DMS 273 treated with DMSO at 0.1 percent for 48 hours (cell line): ENCODE measurements at places on chromosomes 16 and 17.
A peak's percentile ranks its signal among the peaks of the same experiment; 100 is the strongest.

DNA sequence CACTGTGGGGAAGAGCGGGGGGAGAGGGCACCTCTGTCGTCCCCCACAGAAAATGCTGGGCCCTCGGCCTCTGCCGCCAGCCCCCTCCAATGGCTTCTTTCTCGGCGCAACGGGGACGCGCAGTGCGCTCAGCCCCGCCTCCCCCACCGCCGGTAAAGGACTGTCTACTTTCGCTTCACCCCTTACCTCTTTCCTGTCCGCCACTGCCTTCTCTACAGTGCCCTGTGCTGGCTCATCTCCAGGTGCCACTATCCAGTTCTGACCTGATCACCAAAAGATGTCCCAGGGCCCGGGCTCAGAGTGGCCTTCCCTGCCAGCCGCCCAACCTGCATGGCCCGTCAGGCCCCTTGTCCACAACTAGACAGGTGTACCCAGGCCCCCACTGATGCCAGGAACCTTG is 7.3 kb downstream of the ENDOV start:
- no peak for DNase-seq

GRCh38 chr17:48442819-48443218 is 12.8 kb upstream of the SKAP1 start:
- no peak for DNase-seq

- no peak for DNase-seq
These were observed 500 bp downstream of the MAF start for GRCh38 chr16:79599837-79600637.

- no peak for DNase-seq
These were observed 14.7 kb downstream of the MPG start for GRCh38 chr16:92431-93339.

- DNase-seq = no peak
These were observed 9.6 kb upstream of the GP2 start for GRCh38 chr16:20336955-20337354.

DNA sequence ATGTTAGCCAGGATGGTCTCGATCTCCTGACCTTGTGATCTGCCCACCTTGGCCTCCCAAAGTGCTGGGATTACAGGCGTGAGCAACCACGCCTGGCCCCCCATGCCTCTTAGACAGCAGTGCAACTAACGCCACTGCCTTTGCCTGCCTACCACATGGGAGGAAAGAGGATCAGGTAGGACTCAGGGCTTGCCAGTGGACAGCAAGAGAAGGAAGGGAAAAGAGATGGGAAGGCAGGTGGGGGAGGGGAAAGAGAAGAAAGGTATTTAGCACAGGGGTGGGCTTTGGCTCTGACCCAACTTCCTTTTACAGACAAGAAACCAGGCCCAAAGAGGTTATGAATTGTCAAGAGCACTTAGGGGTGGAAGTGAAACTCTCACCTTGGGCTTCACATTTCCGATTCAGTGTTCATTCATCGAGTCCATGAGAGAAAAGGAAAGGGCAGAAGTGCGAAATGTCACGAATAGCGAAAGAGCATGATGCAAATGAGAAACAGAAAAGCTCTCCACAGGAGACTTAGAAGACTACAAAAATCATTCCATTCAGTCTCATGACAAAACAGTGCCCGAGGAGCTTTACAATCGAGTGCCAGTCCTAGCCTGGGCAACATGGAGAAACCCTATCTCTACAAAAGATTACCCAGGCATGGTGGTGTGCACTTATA is 36.4 kb downstream of the CDK5R1 start:
- DNase-seq = no peak

DNA sequence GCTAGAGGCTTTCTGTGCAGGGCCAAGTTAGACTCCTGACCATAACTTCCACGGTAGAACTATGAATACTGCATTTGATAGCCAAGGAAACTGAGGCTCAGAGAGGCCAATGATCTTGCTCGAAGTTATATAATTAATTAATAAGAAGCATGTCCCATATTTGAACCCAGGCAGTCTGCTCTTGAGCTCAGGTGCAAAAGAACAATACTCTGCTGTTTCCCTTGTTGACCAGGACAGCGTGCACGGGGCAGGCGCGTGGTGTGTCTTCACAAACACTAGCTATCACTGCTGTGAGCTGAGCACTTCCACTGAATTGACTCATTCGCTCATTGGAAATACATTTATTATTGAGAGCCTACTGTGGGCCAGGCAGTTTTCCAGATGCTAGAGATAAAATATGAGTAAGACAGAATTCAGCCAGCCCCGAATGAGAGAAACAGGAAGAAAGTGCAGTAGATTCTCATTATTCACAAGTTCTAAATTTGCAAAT is 1.6 kb downstream of the CHD9 start:
- no peak for DNase-seq

DNA sequence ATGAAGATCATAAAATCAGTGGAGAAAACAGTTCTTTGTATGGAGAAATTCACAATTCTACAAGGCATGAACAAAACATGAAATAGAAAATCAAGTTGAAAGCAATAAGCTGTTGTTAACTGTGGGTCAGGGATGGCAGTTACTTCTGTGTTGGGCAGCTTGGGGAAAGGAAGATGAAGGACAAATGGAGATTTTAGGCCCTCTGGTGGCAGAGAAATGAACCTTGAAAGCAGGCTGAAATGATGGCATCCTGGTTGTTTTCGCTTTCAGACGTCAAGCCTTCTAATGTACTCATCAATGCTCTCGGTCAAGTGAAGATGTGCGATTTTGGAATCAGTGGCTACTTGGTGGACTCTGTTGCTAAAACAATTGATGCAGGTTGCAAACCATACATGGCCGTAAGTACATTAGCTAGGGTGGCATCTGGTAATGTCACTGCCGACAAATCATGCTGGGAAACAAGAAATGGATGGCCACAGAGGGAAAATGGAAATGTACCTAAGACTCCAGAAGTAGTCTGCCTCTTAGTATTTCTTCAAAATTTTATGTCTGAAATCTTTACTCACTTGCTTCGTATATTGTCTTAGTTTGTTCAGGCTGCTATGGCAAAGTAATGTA is 108.9 kb downstream of the MAP2K6 start:
- DNase-seq = peak; percentile 30

DNA sequence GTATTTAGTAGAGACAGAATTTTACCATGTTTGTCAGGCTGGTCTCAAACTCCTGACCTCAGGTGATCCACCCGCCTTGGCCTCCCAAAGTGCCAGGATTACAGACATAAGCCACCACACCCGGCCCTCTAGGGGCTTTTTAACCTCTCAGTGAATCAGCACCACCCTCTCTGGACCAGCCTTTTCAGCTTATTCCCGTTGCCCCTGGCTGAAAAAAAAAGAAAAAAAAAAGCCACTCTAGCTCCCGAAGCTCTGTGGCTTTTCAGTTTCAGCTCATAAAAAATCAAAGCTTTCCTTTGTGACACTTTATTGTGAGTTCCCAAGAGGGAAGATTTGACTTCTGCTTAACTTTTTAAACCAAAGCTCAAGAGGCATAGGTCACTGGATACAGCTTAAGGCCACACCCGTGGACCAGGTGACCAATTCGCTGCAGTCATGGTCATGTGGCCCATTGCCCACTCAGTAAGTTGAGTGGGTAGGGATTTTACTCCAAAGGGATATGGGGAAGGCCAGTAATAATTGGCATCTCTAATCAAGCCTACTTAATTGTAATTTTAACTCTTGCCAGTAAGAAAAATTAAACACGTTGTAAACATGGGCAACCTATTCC is 46.6 kb upstream of the MED13 start:
- DNase-seq = no peak

GRCh38 chr17:28725166-28725659 is 820 bp downstream of the TLCD1 start:
- DNase-seq = peak; percentile 87

DNA sequence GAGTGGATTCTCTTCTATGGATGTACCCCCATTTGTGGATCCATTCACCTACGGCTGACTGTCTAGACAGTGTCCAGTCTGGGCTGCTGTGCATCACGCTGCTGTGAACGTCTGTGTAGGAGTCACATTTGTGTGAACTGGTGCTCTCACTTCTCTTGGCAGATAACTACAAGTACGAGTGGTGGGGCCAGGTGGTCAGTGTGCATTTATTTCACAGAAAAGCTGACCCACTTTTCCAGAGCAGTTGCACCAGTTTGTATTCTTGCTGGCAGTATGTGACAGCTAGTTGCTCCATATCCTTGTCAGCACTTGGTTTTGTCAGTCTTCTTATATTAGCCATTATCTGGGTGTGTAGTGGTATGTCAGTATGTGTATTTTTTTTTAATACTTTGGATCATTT is 28.4 kb downstream of the FOXK2 start:
- DNase-seq = no peak

DNA sequence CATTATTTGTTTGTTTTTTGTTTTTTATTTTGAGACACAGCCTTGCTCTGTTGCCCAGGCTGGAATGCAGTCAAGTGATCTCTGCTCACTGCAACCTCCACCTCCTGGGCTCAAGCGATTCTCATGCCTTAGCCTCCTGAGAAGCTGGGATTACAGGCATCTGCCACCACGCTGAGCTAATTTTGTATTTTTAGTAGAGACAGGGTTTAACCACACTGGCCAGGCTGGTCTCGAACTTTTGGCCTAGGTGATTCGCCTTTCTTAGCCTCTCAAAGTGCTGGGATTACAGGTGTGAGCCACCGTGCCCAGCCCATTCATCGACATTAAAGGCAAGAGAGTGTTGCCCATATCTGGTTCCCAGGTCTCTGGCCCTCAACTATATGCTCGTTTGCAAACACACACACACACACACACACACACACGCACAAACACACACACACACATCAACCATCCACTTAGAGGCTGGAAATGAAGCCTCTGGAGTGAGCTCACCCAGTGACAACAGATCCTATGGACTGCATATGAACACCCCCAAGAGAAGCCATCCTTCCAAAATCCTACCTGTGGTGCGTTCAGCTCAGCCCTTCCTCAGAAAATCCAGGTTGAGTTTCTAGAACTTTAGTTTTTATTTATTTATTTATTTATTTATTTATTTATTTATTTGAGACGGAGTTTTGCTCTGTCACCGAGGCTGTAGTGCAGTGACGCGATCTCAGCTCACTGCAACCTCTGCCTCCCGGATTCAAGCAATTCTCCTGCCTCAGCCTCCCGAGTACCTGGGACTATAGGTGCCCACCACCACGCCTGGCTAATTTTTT is 12.3 kb upstream of the SEPHS2 start:
- DNase-seq = no peak

- DNase-seq = no peak
These were observed 9.5 kb downstream of the TAX1BP3 start for GRCh38 chr17:3658784-3659449.

- no peak for DNase-seq
These were observed 15.9 kb downstream of the GRB7 start for GRCh38 chr17:39753514-39754160.

- DNase-seq = no peak
These were observed 1.9 kb downstream of the EVPLL start for GRCh38 chr17:18379246-18380146.

GRCh38 chr16:80433623-80434022 is 107.2 kb upstream of the DYNLRB2 start:
- no peak for DNase-seq

GRCh38 chr16:85234310-85235204 is 122.3 kb upstream of the CIBAR2 start:
- peak; percentile 73 for DNase-seq

DNA sequence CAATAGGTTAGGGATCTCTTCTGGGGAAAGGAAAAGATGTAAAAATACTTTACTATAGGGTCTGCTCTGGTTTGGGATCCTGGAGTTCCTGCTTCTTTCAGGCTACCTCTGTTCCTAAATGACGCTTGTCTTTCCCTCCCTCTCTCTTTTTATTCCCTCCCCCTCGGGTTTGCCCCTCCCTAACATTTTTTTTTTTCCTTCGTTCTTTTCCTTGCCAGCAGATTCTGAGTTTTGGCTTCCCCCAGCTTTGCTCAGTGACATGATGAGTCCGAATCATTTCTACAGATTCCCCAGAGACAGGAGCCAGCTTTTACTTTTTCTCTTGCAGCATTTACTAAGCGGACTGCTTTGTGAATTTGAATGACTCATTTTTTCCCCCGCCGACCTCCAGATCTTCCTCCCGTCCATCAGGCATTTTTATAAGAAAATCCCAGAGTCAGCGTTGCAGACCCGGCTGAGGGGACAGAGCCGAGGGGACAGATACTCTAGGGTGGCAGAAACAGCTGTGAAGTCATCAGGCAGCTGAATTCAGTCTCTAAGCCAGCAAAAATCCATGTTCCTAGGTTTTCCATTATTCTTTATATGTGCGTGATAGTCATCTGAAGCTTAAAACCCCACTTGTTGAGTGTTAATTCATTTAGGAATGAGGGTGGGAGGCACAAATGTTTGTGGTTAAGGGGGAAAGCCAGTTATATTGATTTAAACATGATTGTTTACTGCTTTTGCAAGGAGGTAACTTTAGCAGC is at the start of gene TMEM100:
TSS of gene TMEM100 (minus strand) at position 123 of the 746 bp plus-strand sequence. CDS start 1,794 bp downstream, outside the sequence.
- no peak for DNase-seq
